ENCODE measurements at places on chromosomes 6 and 20.

DNA sequence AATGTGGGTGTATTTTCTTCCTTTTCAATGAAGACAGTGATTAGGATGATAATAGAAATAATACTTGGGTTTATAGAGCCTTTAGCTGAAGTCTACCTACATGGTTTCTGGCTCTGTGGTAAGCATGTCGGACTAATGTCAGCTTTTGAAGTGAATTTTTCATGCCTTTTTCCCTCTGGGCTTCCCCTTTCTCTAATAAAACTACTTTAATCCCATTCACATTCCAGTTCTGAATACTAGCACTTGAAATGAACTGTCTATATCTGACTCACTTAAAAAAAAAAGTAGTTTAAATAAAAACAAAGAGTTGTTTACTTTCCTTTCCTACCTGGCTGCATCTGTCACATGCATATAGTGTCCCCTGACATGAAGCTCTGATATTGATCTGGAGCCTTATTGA, 545.9 kb upstream of the FLRT3 start:
- DNase-seq = no peak
- H3K4me1 ChIP-seq = peaks cover 7% of the 10 kb centered on the region
- no peaks in the 10 kb centered on the region for H3K27me3 ChIP-seq
- H3K36me3 ChIP-seq = no peaks in the 10 kb centered on the region
- H3K27ac ChIP-seq = no peak overlapping the region

- DNase-seq = no peak
- peaks cover 6% of the 10 kb centered on the region for H3K4me1 ChIP-seq
- peaks cover 5% of the 10 kb centered on the region for H3K36me3 ChIP-seq
- H3K4me3 ChIP-seq = no peak overlapping the region
- peaks cover 3% of the 10 kb centered on the region for H3K27me3 ChIP-seq
Measured at GRCh38 chr6:170360476-170360875, 53.9 kb downstream of the FAM120B start.

DNA sequence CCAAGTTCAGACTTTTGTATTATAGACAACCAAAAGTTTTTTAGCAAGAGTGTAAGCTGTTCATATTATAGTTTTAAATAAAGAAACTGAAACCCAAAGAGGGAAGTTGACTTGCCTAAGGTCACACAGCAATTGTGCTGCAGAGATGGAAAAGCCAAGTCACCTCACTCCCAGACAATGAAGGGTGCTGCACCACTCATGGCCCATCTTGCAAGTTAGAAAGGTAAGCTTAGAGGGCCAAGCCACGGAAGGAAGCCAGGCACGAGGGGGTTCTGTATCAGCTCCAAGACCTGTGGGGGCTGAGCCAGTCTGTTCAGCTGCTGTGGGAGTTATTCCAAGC, 860 bp downstream of the DEFB124 start:
- H3K4me3 ChIP-seq = peak overlapping the region; percentile 63
- no peak overlapping the region for H3K27ac ChIP-seq
- no peak for DNase-seq
- H3K27me3 ChIP-seq = peaks cover 30% of the 10 kb centered on the region
- H3K4me1 ChIP-seq = peaks cover 8% of the 10 kb centered on the region

DNA sequence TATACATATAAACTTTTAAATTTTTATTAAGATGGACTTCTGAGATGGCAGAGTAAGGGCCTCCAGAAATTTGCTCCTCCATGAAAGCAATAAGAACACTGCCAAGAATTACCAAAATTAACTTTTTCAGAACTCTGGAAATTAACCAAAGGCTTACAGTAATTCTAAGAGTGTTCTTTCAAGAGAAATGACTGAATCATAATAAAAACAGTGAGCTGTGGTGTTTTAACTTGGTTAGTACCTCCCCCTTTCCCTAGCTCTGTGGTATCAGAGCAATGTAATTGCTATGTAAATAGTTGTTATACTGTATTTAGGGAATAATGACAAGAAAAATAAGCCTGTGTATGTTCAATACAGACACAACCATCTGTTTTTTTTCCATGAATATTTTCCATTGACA, 19.0 kb downstream of the HECA start:
- no peaks in the 10 kb centered on the region for H3K36me3 ChIP-seq
- peaks cover 2% of the 10 kb centered on the region for H3K27me3 ChIP-seq
- H3K27ac ChIP-seq = no peak overlapping the region
- H3K4me3 ChIP-seq = no peak overlapping the region
- DNase-seq = no peak

- no peaks in the 10 kb centered on the region for H3K36me3 ChIP-seq
- H3K4me3 ChIP-seq = no peak overlapping the region
- no peak overlapping the region for H3K27ac ChIP-seq
- peaks cover 11% of the 10 kb centered on the region for H3K4me1 ChIP-seq
Measured at GRCh38 chr6:24931296-24931695, 4.5 kb downstream of the RIPOR2 start.

- peaks cover 2% of the 10 kb centered on the region for H3K27me3 ChIP-seq
- DNase-seq = no peak
- peaks cover 5% of the 10 kb centered on the region for H3K4me1 ChIP-seq
- peak overlapping the region; percentile 90 for H3K27ac ChIP-seq
Measured at GRCh38 chr6:139219746-139220145, 72.1 kb downstream of the TXLNB start.
